Lung (tissue), 17 donors: ENCODE measurements at places on chromosomes 4 and X. TPM values are rescaled to one million over a fixed set of nuclear protein-coding genes. Genes with fewer than 3 reads are reported as not detected.
A peak's percentile ranks its signal among the peaks of the same experiment; 100 is the strongest.

DNA sequence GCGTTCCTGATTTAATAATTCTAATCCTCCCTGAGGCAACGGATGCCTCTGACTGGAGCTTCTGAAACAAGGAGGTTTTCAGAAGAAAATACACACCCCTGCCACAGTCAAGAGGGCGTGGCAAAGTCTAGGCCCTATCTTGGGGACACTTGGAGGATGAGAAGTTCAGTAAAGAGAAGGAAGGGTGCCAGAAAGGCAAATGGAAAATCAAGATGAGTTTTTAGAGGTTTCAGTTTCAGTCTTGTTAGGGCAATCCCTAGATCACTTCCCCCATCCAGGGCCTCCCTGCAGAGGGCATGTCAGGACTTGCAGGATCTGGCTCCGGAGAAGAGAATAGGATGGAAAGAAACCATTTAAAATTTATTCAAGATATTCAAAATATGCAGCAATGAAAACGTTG, 28.5 kb upstream of the FGF2 start:
- no peak overlapping the region for H3K27ac ChIP-seq
- no peaks in the 10 kb centered on the region for H3K36me3 ChIP-seq
- H3K4me3 ChIP-seq = no peak overlapping the region
- no peaks in the 10 kb centered on the region for H3K4me1 ChIP-seq
- no peaks in the 10 kb centered on the region for H3K27me3 ChIP-seq
- peak; percentile 77 for DNase-seq

Gene PDE6B
- polyA plus RNA-seq = 2.7 TPM

Gene LGI2
- polyA plus RNA-seq = 0.18 TPM

GRCh38 chr4:41646862-41647261, 101.7 kb downstream of the PHOX2B start:
- peaks cover 5% of the 10 kb centered on the region for H3K4me1 ChIP-seq
- no peak for DNase-seq
- H3K27ac ChIP-seq = no peak overlapping the region
- no peaks in the 10 kb centered on the region for H3K27me3 ChIP-seq

DNA sequence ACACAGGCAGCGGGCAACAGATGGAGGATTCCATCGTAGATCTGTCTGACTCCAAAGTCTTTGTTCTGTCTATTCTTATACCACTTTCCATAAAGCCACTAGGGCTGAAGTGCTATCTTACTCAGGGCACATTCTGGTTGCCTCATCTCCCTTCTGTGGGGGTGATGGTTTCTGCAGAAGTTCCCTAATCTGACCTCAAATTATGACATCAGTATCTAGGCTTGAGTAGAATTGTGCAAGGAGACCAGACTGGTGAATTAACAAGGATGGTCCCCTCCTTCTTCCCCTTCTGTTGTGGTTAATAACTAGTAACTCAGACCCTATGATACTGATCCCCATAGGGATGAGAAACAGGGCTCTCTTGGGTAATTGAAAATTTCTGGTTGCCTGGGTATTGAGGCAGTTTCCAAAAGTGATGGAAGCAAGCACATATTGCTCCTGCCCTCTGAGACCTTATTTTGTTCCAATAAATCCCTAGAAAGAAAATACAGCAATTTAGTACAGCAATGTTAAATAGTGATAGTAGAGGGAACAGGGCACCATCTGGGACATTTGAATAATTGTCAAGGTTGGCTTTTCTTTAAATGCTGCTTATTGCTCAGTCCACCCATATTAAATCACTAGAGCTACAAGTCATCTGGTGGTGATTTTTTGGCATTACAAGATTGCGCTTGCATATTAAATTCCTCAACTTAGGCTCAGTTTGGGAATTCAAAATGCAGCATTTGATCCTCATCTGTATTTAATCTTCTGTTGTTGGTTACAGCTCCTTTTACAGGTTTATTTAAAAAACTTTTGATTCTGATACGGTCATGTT, 57.3 kb upstream of the AP1S2 start:
- H3K36me3 ChIP-seq = no peaks in the 10 kb centered on the region
- no peak overlapping the region for H3K4me3 ChIP-seq
- peaks cover 42% of the 10 kb centered on the region for H3K27me3 ChIP-seq
- no peaks in the 10 kb centered on the region for H3K4me1 ChIP-seq

DNA sequence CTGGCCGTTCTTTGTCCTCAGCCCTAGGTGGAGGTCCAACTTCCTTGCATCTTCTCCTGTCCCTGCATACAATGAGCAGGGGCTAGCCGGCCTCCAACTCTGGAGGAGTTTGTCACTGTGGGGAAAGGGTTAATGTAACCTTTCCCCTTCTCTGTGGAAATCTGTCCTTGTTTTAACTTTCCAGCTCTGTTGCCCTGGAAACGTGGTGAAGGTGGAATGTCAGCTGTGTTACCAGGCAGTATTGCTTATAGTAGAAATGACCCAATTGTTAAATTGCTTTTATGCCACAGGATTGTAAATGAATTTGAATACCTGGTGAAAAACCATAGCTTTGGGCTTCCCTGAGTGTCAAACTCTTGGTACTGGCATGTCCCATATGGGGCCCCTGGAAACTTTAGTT, 131.6 kb upstream of the SCML1 start:
- DNase-seq = peak; percentile 26
- no peak overlapping the region for H3K27ac ChIP-seq
- H3K4me3 ChIP-seq = no peak overlapping the region
- no peaks in the 10 kb centered on the region for H3K4me1 ChIP-seq

Gene TGIF2LX
- polyA plus RNA-seq = not detected

Gene IL2RG
- 13.5 TPM for polyA plus RNA-seq
